ENCODE measurements at places on chromosomes 7 and 10. TPM values are rescaled to one million over a fixed set of nuclear protein-coding genes. Genes with fewer than 3 reads are reported as not detected.

The ZNF853 gene
- 19.0 TPM for polyA plus RNA-seq

GRCh38 chr7:38554586-38554985 lies 76.6 kb downstream of the AMPH start:
- DNase-seq: no peak

DNA sequence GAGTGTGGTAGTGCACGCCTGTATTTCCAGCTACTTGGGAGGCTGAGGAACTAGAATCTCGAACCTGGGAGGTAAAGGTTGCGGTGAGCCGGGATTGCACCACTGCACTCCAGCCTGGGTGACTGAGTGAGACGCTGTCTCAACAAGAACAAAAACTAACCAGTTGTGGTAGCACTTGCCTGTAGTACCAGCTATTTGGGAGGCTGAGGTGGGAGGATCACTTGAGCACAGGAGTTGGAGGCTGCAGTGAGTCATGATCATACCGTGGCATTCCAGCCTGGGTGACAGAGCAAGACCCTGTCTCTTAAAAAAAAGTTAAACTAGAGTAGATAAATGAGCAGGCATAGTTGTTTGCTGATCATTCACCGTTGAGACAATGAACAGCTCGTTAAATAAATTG lies 48.9 kb downstream of the CUX1 start:
- DNase-seq: no peak

- no peak for DNase-seq
Measured at GRCh38 chr7:30561389-30561788, 33.3 kb upstream of the GARS1 start.

The ADCY1 gene
- 4.7 TPM for polyA plus RNA-seq

Data from left renal cortex interstitium (tissue), 4 donors.